SJSA1 (cell line): ENCODE measurements at places on chromosomes 7 and 10. TPM values are rescaled to one million over a fixed set of nuclear protein-coding genes. Genes with fewer than 3 reads are reported as not detected.

- no peak overlapping the region for H3K27ac ChIP-seq
- H3K4me1 ChIP-seq = no peaks in the 10 kb centered on the region
- no peak for DNase-seq
- H3K27me3 ChIP-seq = no peaks in the 10 kb centered on the region
- no peaks in the 10 kb centered on the region for H3K36me3 ChIP-seq
Measured at GRCh38 chr10:70695241-70696030, 23.1 kb downstream of the ADAMTS14 start.

DNA sequence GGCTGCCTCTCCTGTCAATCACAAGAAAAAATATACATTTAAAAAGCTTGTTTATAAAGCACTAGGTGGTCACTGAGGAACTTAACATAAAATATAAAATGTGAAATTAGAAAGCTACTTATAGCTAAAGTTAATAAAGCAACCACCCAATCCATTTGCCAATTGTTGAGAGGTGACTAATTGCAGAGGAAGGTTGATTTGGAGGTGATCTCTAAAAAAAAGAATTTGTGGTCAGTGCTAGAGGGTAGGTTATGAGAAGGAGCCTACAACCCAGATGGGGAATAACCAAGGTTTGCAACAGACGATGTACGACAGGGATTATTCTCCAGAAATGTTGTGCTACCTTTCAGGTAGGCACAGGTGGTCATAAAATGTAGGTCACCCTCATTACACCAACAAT is 444.2 kb upstream of the C7orf33 start:
- no peaks in the 10 kb centered on the region for H3K4me1 ChIP-seq
- DNase-seq = no peak
- H3K27me3 ChIP-seq = no peaks in the 10 kb centered on the region
- H3K27ac ChIP-seq = no peak overlapping the region
- H3K36me3 ChIP-seq = no peaks in the 10 kb centered on the region

DNA sequence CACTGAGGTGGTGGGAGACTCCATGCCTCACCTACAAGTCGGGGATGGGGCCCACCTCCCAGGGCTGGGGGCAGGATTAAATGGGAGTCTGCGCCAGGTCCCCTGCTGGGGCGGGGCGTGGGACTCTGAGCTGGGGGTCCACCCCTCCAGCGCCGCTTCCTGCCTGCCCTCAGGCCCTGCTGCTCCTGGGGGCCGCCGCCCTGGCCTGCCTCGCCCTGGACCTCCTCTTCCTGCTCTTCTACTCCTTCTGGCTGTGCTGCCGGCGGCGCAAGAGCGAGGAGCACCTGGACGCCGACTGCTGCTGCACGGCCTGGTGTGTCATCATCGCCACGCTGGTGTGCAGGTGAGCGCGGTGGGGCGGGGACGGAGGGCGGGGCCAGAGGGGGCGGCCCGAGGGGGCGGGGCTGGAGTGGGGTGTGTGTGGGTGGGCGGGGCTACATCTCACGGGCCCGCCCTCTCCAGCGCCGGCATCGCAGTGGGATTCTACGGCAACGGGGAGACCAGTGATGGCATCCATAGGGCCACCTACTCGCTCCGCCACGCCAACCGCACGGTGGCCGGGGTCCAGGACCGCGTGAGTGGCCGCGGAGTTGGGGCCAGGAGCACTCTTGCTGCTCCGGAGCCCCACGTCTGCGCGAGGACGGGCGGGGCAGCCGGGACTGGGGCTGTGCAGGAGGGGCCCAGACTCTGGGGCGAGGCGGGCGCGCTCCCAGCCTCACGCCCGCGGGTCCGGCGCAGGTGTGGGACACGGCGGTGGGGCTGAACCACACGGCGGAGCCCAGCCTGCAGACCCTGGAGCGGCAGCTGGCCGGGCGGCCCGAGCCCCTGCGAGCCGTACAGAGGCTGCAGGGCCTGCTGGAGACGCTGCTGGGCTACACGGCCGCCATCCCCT is 15.1 kb downstream of the TTYH3 start:
- no peak overlapping the region for H3K27ac ChIP-seq
- H3K36me3 ChIP-seq = peaks cover 38% of the 10 kb centered on the region
- DNase-seq = no peak
- H3K4me3 ChIP-seq = no peak overlapping the region
- no peaks in the 10 kb centered on the region for H3K27me3 ChIP-seq

DNA sequence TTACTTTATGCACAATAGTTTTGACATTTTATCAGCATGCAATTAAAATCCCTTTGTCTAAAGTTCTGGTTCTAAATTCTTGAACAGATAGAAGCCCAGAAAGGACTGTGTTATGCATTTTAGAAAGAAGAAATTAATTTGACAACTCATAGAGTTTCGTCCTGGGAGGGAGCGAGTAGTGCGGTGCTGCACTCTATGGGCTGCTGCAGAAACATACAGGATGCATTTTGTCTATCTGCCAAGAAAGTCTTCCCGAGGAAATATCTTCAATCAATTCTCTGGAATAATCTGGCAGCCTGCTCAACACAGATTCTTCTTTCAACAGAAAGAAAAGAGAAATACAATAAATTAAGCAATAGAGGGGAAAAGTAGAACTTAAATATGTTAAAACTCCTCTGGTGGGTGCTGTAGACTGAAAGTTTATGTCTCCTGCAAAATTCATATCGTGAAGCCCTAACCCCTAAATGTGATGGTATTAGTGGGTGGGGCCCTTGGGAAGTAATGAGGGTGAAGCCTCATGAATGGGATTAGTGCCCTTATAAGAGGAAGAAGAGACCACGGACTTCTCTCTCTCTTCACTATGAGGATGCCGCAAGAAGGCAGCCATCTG is 39.0 kb upstream of the IFRD1 start:
- no peak overlapping the region for H3K27ac ChIP-seq
- peaks cover 18% of the 10 kb centered on the region for H3K27me3 ChIP-seq
- DNase-seq = no peak
- H3K4me1 ChIP-seq = no peaks in the 10 kb centered on the region
- no peak overlapping the region for H3K4me3 ChIP-seq
- H3K36me3 ChIP-seq = no peaks in the 10 kb centered on the region

GRCh38 chr7:13034693-13035092 is 347.3 kb downstream of the ARL4A start:
- peaks cover 4% of the 10 kb centered on the region; the same call in 1 of the 2 replicates for H3K4me1 ChIP-seq
- DNase-seq = no peak
- H3K27ac ChIP-seq = no peak overlapping the region
- no peak overlapping the region for H3K4me3 ChIP-seq
- no peaks in the 10 kb centered on the region for H3K27me3 ChIP-seq

GRCh38 chr7:143979359-143979758 is 20.8 kb upstream of the OR6B1 start:
- DNase-seq = peak; percentile 62
- H3K27me3 ChIP-seq = no peaks in the 10 kb centered on the region
- no peak overlapping the region for H3K4me3 ChIP-seq

DNA sequence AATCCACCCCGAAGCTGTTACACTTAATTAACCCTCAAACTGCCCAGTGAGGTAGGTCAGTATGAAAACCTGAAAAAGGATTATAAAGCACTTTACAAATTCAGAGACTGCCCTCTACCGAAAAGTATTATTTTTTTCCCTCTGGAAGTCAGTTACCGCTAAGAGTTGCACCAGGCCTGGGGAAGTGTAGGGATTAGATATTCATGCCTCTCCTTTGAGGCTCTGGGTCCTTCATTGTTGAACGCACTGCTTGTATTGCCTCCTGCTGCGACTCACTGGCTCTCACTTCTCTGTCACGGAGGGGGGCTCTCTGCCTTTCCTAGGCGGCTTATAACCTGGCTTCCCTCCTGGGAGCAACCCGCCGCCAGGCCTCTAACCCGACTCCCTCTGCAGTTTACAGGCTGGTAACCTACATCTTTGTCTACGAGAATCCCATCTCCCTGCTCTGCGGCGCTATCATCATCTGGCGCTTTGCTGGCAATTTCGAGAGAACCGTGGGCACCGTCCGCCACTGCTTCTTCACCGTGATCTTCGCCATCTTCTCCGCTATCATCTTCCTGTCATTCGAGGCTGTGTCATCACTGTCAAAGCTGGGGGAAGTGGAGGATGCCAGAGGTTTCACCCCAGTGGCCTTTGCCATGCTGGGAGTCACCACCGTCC is 2.7 kb downstream of the RHBDD2 start:
- H3K27ac ChIP-seq = no peak overlapping the region
- peaks cover 74% of the 10 kb centered on the region for H3K36me3 ChIP-seq
- no peak for DNase-seq
- peaks cover 15% of the 10 kb centered on the region for H3K4me1 ChIP-seq
- no peaks in the 10 kb centered on the region for H3K27me3 ChIP-seq

DNA sequence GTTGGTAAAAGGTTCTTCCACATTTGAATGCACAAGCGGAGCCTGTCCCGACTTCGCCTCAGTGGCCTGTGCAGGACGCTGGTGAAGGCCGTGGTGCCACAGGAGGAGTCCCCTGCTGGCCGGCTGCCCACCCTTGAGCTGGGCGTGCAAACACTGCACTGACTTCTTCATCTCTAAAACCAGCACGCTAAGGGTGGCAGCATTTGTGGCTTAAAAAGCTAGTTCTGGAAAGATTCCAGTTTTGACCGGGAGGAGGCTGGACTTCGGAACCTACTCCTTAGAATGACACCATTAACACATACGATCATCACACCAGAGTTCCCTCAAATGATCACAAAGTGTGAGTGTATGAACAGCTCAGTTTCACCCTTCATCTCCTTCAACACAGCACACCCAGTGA is 102.4 kb downstream of the SMURF1 start:
- H3K4me3 ChIP-seq = no peak overlapping the region
- DNase-seq = no peak
- H3K4me1 ChIP-seq = peaks cover 23% of the 10 kb centered on the region
- H3K27me3 ChIP-seq = no peaks in the 10 kb centered on the region
- H3K36me3 ChIP-seq = peaks cover 97% of the 10 kb centered on the region

GRCh38 chr7:26865094-26865388 is 651 bp upstream of the SKAP2 start:
- H3K27ac ChIP-seq = peak overlapping the region; percentile 58
- H3K4me1 ChIP-seq = peaks cover 16% of the 10 kb centered on the region
- no peak for DNase-seq
- H3K27me3 ChIP-seq = peaks cover 2% of the 10 kb centered on the region; the same call in 1 of the 2 replicates

GRCh38 chr10:102815790-102816549 is 21.2 kb downstream of the CYP17A1 start:
- H3K4me1 ChIP-seq = peaks cover 39% of the 10 kb centered on the region
- peak; percentile 81 for DNase-seq
- no peak overlapping the region for H3K4me3 ChIP-seq
- no peaks in the 10 kb centered on the region for H3K27me3 ChIP-seq

DNA sequence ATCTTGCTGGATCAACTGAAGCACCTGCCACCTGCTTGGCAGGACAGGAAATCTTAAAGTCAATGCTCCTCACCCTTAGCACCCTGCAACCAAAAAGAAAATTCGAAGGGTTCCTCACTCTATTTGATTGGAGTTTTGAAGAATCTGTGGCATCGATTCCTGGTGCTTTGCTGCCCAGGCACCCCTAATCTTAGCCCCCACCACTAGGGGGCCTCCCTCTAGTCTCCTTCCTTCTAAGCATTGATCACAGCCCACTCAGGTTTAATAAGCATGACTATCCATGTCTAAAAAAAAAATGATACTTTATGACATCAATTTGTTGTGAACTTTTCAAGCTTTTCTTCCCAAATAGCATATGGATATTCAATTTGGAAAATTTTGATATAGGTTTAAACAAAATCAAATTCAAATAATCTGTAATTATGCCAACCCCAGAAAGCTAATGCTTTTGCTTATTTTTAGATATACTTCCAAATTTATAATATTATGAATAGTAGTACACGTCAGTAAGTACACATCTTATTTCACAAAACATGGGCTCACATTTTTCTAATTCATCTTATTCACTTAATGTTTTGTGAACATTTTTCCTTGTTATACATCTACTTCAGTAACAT is 45.3 kb downstream of the NRG3 start:
- H3K4me1 ChIP-seq = no peaks in the 10 kb centered on the region
- no peaks in the 10 kb centered on the region for H3K27me3 ChIP-seq
- H3K36me3 ChIP-seq = no peaks in the 10 kb centered on the region
- DNase-seq = no peak
- no peak overlapping the region for H3K27ac ChIP-seq

DNA sequence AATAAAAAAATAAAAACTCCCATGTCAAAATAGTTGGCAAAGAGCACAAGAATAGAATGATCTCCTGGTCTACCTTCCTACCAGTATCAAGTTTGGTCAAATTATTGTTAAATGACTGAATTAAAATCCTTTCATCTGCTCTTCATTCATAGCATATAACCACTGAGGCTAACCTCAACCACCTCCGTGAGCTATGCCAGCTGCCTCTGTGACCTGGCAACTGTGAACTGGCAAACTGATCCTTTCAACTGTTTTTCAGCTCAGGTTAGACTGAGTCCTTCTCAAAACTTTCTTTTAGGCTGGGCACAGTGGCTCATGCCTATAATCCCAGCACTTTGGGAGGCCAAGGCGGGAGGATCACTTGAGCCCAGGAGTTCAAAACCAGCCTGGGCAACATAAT is 36.1 kb downstream of the NUDCD3 start:
- H3K4me3 ChIP-seq = no peak overlapping the region
- H3K27me3 ChIP-seq = no peaks in the 10 kb centered on the region
- H3K36me3 ChIP-seq = peaks cover 9% of the 10 kb centered on the region
- no peaks in the 10 kb centered on the region; the same call in 1 of the 2 replicates for H3K4me1 ChIP-seq
- no peak overlapping the region for H3K27ac ChIP-seq
- no peak for DNase-seq

GRCh38 chr10:119859420-119860258 is 13.0 kb downstream of the MCMBP start:
- DNase-seq = no peak
- H3K4me3 ChIP-seq = no peak overlapping the region
- H3K4me1 ChIP-seq = peaks cover 15% of the 10 kb centered on the region
- peaks cover 49% of the 10 kb centered on the region for H3K36me3 ChIP-seq
- no peaks in the 10 kb centered on the region for H3K27me3 ChIP-seq

DNA sequence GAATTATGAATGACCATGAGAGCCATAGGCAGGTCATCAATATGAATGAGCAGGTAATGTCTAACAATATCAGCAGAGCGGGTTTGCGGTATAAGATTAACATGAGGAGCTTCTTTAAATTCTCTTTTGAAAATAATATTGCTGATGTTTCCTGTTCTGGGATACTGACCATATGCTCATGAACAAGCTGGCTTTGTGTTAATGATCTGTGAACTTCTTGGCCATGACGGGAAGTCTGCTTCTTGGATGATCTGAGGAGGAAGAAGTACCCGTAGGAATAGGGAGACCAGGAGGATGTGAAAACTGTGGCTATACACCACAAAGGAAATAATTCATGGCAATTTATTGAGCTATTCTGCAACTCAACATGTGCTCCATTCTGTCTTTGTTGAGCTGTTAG is 38.6 kb downstream of the ITGA8 start:
- DNase-seq = no peak
- no peak overlapping the region for H3K4me3 ChIP-seq
- no peak overlapping the region for H3K27ac ChIP-seq
- no peaks in the 10 kb centered on the region for H3K4me1 ChIP-seq
- no peaks in the 10 kb centered on the region for H3K27me3 ChIP-seq

The AKR1B15 gene
- 2.6 TPM in 1 of 2 replicates, not detected in the other for total RNA-seq

The TMEM120A gene
- 13.5 and 17.2 TPM in 2 replicates for total RNA-seq

The CALHM1 gene
- not detected in 2 replicates for total RNA-seq

The UPK3BL2 gene
- total RNA-seq = 0.24 and 1.6 TPM in 2 replicates

The ZNF365 gene
- total RNA-seq = 1.4 and 3.0 TPM in 2 replicates

The ZNF438 gene
- 5.2 and 6.5 TPM in 2 replicates for total RNA-seq

The ZCCHC24 gene
- 9.2 and 10.4 TPM in 2 replicates for total RNA-seq

The CLCN1 gene
- total RNA-seq = not detected in 2 replicates
